Frontal cortex (tissue), 4 donors: ENCODE measurements at places on chromosomes 7 and 10.

- no peak for DNase-seq
These were observed 256.9 kb upstream of the CDC14C start for GRCh38 chr7:48667407-48667806.

DNA sequence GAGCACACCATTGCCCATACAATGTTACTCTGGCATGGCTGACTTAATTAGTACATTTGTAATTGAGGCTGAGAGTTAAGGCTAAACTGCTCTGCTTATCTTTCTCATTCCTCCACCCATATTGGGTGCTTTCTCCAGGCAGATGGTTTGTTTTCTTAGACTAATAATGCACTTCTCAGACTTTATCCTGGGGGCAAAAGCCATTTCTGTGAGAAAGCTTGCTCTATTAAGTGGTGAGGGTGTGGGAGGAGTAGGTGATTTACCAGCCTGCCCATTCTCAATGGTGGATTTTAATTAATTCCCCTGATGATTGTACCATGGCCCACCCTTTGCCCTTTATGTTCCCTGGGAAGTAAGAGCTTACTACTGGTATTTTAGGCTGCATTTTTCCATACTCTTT, 174.8 kb downstream of the FOXP2 start:
- DNase-seq: no peak

DNA sequence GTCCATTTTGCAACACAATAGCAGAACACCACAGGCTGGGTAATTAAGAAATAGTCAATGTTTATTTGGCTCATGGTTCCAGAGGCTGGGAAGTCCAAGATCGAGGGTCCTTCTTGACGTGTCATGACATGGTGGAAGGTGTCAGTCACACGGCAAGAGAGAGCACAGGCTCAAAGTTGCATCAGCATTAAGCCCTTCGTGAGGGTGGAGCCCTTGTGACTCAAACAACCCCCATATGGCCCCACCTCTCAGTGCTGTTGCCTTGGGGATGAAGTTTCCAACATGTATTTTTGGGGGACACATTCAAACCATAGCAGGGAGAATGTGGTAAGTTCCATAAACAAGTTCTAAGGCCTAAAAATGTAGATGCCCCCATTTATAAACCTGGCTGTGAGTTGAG, 24.6 kb upstream of the GTPBP4 start:
- DNase-seq: no peak

DNA sequence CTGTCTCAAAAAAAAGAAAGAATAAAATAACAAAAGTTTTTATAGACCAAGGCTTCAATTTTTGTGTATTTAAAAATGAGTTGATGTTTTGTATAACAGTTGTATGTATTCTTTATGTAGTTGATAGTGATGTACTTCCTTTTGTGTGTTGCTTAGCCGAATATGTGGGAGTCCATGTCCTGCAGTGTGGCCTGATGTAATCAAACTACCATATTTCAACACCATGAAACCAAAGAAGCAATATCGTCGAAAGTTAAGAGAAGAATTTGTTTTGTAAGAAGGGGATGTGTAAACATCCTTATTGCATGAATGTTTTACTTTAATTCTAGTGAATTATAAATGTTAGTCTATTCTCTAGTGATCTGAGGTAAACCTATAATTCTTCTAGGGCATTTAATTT, 56.6 kb downstream of the MPLKIP start:
- no peak for DNase-seq

GRCh38 chr7:97771576-97771975, 39.7 kb downstream of the TAC1 start:
- DNase-seq: no peak

DNA sequence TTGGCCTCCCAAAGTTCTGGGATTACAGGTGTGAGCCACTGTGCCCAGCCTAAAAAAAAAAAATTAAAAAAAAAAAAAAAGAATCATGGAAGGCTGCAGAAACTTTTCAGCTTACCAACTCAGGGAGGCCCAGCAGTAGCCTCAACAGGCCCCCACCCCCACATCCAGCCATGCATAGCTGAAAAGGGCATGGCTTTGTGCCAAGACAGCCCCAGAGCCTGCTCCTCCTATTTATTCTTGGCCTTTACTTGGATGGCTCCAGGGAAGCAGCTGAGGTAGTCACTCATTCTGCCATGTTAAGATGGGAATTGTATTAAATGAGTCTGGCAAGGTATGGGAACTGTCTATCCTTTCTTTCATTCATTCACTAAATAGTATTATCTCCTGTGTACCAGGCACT, 13.7 kb upstream of the CNNM2 start:
- DNase-seq: no peak

DNA sequence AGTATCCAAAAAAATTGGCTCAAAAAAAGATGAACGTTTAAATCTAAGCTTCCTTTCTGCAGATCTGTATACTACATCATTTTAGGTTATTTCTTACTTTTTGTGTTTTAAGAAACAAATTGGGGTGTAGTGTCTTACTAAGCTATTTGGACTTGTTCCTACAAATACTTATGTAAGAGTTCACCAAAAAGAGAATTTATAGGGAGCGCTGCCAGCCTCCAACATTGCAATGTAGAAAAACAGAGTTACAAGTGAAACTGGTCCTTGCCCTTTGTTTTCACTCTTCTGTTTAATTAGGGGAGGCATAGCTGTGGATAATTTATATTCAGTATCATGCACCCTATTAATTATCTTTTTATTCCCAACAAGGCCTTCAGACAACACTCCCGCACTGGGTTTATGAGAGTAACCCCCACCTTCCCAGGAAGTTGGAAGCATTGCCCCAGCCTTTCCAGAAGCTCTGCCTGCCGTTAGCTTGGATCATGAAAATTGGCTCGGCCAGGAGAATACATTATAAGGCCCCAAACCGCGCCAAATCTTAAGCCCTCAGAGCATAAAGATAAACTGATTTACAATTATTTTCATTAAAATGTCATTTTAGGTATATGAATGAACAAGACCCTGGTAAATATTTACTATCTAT, 261.8 kb upstream of the KLF6 start:
- no peak for DNase-seq

DNA sequence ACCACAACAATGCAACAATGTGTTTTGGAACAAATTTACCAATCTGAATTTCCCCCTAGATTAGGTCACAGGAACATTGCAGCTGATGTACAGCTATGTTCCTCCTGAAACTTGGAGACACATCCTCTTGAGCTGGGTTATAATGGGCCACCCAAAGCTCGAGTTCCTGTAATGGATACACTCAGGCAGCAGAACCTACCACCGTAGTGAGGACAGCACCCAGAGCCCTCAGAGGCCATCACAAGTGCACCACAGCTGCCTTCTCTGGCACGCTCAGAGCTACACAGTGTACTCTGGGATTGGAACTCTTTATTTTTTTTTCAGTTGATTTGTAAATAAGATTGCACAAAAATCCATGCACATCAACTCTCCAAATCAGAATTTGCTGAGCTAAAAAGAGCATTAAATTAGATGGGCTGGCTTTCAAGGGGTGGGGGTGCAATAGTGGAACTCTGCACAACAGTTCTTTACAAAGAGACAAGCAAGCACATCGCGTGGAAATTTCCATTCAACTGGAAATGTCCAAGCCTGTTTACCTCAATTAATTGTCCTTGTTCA, 56.7 kb downstream of the EGFR start:
- DNase-seq: no peak

GRCh38 chr10:79256264-79256806, 90.9 kb upstream of the PPIF start:
- DNase-seq: no peak

- peak; percentile 38 for DNase-seq
These were observed 155.5 kb downstream of the COBL start for GRCh38 chr7:51160990-51161615.

DNA sequence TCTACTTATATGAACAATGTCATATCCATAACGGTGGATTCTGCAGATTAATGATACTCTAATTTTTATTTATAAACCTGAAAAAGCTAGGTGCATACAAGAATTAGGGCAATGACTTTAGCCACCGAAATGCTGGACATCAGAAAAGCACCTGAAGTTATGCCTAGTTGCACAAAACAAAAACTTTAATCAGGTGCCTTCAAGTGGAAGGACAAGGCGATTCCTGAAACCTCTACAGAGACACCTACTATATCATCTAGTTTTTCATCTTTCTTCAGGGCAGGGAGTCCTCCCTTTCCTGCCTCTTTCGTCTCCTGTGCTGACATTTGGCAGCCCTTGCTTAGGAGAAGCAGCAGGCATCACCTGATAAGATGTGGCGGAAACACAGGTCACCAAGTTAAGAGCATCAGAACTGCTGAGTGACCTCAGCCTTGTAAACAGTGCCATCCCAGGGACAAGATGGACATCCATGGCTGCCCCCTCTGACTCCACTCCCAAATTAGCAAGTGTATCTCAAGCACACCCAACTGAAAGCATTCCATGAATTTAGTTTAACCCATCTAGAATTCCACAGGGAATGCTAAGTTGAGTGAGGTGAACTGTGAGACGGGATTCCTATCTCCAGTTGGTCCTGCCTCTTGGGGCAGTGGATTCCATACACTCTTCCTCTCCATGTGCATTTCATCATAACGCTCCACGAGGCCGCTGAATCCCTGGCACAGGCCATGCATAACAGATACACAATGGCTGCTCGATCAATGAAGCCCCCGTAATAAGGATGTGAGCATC, 5.8 kb downstream of the ITPRIP start:
- DNase-seq: no peak

- no peak for DNase-seq
These were observed 82.0 kb downstream of the LRMDA start for GRCh38 chr10:75513292-75513885.

- no peak for DNase-seq
These were observed 13.3 kb upstream of the ACSL5 start for GRCh38 chr10:112360308-112361270.

DNA sequence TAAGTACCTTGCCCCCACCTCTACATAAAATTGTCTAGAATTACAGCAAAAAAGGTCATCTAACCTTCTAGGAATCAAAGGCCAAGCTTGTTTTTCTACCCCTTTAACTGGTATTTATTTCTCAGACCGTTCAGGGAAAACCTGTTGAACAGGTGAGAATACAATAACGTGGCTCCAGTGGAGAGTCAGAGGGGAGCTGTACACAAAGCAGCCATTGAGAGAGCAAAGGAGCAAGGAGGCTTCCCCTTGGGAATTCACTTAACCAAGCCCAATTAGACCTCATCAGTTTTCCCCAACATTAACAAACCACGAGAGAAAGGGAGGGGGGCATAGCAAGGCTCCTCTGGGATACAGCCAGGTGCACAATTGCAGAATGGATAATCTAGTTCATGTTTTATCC, 101.9 kb downstream of the ELMO1 start:
- DNase-seq: no peak

- no peak for DNase-seq
These were observed 720.2 kb upstream of the FZD8 start for GRCh38 chr10:36362257-36362656.

GRCh38 chr10:104897696-104898095, 256.6 kb downstream of the SORCS3 start:
- no peak for DNase-seq

GRCh38 chr10:74058658-74059057, 60.7 kb downstream of the VCL start:
- no peak for DNase-seq

DNA sequence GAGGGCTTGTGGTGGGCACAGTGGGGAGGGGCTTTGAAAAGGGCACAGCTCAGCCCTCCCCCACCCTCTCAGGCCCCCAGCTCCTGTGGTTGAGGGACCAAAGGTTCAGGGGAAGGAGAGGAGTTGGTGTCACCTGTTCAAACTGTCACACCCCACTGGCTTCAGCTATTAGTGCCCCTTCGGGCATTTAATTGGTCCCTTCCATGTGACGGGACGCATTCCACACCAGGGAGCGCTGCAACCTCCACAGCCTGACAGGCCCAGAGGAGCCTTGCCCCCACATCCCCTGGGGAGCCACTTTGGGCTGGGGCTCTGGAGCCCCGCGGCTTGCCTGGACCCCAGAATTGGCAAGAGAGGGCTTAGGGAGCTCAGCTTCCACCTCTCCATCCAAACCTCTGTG, 75.7 kb downstream of the C10orf105 start:
- no peak for DNase-seq

DNA sequence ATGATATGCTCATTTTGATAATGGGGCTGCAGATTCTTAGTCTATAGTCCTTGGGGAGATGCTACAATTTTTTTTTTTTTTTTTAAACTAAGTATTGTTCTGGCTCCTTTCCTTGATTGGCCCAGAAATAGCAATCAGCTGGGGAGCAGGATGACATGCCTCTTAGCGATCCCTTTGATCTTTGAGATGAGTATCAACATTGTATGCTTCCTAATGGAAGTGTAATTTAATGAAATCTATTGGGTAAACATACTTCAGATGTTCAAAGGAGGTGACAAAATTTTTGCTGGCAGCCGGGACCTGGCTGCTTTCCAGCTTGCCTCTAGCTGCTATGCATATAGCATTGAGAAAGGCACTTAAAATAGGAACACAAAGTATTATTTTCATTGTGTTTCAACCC, 43.5 kb downstream of the VTI1A start:
- no peak for DNase-seq

GRCh38 chr7:152987656-152988055, 228.1 kb downstream of the ACTR3B start:
- DNase-seq: no peak

DNA sequence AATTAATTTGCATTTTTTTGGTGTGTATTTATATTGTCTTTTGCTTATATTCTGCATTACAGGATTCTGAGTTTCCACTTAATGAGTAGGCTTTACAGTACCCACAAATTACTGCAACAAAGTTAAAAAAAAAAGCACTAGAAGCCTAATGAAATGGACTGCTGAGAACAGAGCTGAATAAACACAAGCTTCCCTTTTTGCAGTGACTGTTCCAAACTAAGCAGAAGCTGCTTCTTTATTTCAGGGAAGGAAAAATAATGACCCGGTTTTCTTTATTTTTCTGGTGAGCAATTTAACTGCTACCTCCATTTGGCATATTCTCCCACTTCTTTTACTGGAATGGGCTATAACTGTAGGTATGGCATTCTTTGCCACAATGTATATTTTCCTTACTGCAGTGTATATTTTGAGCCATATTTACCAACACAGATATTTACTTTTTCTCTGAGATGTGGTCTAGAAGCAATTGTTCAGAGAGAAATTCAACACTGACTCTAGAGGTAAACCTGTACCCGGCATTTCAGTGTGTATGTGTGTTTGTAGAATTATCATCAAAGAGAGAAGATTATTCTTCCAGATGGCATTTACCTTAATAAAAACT, 56.9 kb downstream of the HDAC9 start:
- no peak for DNase-seq

DNA sequence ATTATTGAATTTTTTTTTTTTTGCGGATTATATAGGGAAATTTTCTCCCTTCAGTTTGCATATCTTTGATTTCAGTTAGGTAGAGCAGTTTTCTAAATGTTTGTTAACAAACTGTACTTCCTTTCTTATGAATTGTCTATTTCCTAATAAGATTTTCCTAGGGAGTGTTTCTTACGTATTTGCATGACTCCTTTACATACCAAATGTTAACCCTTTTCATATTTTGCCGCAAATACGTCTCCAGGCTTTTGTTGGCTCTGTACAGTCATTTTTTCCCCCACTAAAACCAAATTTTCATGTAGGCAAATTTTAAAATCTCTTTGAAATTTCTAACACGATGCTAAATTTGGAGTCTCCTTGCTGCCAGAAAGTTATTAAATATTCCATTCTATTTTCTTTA, 1.9 kb upstream of the FRAT2 start:
- DNase-seq: no peak
